ENCODE measurements at places on chromosomes 7 and 10. TPM values are rescaled to one million over a fixed set of nuclear protein-coding genes. Genes with fewer than 3 reads are reported as not detected.

DNA sequence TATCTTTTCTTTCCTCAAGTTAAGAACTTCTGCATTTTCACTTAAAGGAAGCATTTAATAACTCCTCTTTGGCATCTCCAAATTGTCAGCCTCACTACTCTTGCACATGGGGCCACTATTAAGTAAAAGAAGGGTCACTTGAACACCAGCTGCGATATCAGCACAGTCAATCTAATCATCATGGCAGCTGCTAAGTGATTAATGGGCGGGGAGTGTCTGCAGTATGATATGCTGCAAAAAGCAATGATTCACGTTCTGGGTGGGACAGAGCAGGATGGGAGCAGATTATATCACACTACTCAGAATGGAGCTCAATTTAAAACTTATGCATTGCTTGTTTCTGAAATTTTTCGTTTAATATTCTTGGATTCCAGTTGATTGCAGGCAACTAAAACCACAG lies 447.4 kb upstream of the PFKP start:
- no peak overlapping the region for H3K4me3 ChIP-seq
- no peak overlapping the region for H3K27ac ChIP-seq
- H3K4me1 ChIP-seq, result no peaks in the 10 kb centered on the region
- no peak for DNase-seq

DNA sequence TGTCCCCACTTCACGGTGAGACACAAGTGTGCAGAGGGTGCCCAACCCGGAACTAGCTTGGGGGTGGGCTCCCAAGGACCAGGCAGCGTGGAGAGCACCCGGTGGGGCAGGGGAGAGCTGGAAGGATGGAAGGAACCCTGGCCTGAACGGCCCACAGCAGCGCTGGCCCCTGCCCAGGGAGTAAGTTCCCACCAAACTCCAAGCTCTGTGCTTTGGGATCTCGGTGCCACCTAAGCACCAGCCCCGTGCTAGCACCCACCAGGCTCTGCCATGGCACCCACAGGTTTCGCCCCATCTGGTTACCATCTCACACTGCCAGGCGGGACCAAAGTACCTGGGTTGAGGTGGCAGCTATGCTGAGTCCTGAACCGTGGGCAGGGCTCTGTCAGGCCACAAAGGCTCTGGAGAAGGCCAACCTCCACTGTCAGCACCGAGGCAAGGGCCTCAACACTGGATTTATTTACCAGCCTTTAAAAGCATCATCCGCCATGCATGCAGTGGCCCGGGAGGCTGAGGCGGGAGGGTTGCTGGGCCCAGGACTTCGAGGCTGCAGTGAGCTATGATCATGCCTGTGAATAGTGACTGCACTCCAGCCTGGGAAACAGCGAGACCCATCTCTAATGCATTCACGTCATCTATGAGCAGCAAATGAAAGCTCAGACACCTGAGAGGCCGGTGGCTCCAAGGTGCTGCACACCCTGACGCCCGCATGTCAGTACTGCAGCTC lies 16.0 kb downstream of the GPER1 start:
- H3K36me3 ChIP-seq, result no peaks in the 10 kb centered on the region
- no peaks in the 10 kb centered on the region for H3K4me1 ChIP-seq
- no peak overlapping the region for H3K4me3 ChIP-seq

DNA sequence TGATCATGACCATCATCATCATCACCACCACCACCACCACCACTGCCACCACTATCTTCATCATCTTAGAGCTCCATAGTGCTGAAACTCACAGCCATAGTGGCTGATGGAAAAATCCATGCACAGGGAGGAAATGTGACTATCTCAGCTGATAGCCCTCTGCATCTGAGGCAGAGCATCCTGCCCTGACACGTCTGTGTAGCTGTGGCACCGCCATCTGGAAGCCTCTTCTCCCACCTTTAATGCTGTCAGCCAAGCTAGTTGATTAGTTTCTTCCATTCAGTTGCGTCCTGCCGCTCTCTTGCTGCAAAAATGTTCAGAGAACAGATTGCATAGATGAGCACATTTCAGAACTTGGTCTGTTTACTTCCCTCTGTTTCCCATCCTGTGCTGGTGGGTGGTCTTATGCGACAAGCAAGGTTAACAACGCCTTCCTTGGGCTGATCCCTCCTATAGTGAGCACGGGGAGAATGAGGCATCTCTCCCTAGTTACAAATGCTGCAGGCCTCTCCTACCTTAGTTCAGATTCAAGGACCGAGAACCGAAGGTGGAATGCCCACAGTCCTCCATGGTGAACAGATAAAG lies 478.6 kb downstream of the PLXNA4 start:
- no peak overlapping the region for H3K27ac ChIP-seq
- no peaks in the 10 kb centered on the region for H3K36me3 ChIP-seq
- no peak for DNase-seq
- no peaks in the 10 kb centered on the region for H3K27me3 ChIP-seq

SLC39A12 gene
- polyA plus RNA-seq, result 0.26 TPM

NYAP1 gene
- polyA plus RNA-seq, result 0.39 TPM

RNF32 gene
- polyA plus RNA-seq, result 1.5 TPM

DNA sequence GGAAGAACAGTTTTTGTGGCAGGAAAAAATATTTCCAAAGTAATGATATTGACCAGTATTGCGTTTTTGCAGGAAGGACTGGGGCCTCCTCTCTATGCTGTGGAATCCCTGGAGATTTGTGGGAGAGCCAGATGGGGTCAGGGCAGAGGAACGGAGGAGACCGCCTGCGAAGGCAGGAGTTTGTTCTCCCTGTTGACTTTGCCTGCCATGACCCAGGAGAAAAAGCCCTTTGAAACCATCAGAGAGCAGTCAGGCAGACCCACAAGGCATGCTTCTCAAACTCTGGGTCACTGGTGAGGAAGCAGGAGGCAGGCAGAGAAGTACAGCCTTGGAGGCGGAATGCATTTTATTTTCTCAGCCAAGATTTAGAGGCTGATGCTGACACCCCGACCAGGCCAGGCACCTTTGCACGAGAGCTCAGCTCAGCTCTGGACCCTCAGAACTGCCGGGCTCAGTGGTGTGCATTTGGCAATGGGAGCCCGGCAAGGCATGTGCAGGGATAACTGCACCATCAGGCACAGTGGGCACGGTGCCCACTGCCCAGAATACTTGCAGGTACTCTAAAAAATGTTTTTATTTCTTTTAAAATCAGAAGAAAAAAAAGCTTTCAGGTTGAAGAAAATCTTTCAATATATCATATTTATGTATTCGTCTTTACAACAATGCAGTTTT lies 410.4 kb downstream of the RPS24 start:
- H3K27me3 ChIP-seq, result no peaks in the 10 kb centered on the region
- no peak overlapping the region for H3K27ac ChIP-seq
- H3K36me3 ChIP-seq, result no peaks in the 10 kb centered on the region
- no peak for DNase-seq
- no peaks in the 10 kb centered on the region for H3K4me1 ChIP-seq
